A549 treated with RU486 at 1 μM for 4 hours (cell line): ENCODE measurements at places on chromosomes 4 and X. TPM values are rescaled to one million over a fixed set of nuclear protein-coding genes. Genes with fewer than 3 reads are reported as not detected.

Gene AR
- 2.8 to 3.8 TPM (median 3.6 TPM) in 5 replicates for total RNA-seq

Gene ANKRD50
- total RNA-seq, result 2.4 to 5.6 TPM (median 4.7 TPM) in 5 replicates

Gene MAGIX
- total RNA-seq, result 1.7 to 3.4 TPM (median 2.5 TPM) in 5 replicates

Gene TMEM31
- not detected in 5 replicates for total RNA-seq

Gene ASB12
- total RNA-seq, result not detected in 5 replicates

Gene ITM2A
- total RNA-seq, result not detected in 5 replicates

Gene HTN3
- total RNA-seq, result not detected in 5 replicates

Gene CLIC2
- total RNA-seq, result 0.06 to 0.53 TPM (median 0.25 TPM) in 4 of 5 replicates, not detected in the other

Gene IGSF1
- total RNA-seq, result 0.27 to 0.36 TPM (median 0.31 TPM) in 5 replicates

Gene KLF8
- 0.08 TPM in 2 of 5 replicates, not detected in the others for total RNA-seq
